ENCODE measurements at places on chromosomes 7 and 10.

DNA sequence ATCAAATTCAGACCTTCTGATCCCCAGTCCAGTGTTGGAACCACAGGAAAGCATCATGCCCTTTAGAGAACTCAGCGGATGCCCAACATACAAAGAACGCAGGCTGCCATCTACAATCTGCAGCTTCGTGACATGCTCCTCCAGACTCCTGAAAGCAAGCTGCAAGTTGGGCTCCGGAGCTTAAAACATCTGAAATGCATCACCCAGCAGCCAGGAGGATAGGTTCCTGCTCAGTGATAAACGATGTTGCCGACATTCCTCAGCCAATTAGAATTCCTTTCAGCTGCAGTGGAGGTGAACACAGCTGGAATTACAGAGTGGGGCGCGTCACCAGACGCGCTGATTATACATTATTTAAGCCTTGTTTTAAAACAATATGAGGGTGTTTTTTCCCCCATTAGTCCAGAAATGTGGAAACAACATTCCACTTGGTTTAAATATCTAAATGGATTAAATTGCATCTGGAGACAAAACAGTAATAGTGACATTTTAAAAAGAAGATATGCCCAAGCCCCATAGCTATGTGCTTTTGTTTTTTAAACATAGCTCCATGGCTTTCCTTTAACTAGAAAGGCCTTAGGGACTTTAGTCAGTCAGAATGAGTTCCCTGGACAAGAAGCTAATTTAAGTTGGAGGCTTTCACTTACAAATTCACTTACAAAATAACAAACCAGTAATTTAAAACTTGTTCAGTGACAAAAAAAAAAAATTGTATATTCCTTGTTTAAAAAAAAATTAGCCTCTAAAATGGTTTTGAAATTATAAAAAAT, 6.3 kb downstream of the SMURF1 start:
- peak; percentile 84 for DNase-seq

DNA sequence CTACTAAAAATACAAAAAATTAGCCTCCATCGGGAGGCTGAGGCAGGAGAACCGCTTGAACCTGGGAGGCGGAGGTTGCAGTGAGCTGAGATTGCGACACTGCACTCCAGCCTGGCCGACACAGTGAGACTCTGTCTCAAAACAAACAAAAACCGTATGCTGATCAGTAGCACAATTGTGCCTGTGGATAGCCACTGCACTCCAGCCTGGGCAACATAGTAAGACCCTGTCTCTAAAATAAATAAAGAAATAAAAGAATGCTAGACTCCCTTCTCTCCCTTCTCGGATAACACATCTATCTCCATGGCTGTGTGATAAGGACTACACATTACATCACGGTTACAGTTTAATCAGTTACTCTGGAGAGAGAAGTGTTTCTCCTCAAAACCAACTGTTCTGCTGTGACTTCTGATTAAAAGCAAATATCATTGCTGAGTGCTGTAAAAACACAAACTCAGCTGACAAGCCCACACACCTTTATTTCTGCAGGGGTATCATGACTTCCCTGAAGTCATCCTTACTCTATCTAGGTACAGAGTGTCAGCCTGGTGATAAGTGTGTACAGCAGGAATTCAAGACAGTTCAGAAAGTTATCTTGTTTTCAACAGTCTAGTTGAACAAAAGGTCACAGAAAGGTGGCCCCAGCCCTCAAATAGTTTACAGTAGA, 5.3 kb upstream of the ARHGAP19 start:
- DNase-seq: peak; percentile 50

DNA sequence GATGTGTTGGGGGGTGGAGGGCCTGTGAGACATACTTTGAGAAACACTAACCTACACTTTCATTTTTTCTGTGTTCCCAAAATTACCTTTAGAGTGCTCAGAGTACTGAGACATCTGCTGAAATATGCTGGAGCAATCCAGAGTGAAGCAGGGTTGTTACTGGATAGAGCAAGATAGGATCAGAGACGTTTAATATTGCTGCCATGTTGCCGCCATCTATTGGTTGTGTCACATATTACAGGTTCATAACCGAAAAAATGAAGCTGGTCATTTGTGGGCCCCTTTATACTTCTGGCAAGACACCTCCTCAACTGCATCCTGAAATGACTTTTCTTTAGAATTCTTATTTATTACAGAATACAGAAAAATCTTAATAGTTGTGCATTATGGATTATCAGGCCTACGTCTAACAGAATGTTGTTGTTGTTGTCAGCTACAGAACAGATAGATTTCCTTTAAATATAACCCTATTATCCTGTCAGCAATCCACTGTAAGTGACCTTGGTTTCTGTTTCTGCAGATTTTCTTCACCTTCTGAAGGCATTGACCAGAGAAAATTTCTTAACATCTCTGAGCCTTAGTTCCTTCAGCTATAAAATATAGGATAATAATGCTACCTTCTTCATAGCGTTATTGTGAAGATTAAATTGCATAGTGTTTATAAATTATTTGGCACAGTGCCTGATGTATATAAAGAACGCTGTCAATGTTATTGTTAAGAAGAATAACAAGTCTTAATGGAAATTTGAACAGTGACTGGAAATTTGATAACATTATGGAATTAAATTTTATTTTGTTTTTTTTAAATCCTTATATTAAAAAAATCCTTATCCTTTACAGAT, 16.2 kb upstream of the DLD start:
- DNase-seq: peak; percentile 68

DNA sequence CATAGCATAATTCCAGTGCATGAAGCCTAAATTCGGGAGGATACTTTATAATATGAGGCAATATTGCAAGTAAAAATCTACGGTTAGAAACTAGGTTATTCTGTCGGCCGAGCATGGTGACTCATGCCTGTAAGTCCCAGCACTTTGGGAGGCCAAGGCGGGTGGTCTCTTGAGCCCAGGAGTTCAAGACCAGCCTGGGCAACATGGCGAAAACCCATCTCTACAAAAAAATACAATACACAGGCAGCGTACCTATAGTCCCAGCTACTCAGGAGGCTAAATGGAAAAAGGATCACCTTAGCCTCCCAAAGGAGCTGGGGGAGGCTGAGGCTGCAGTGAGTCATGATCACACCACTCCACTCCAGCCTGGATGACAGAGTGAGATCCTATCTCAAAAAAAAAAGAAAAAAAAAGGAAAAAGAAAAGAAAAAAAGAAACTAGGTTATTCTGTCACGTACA, 14.2 kb downstream of the SKAP2 start:
- no peak for DNase-seq

GRCh38 chr7:46932676-46933424, 649.1 kb downstream of the TNS3 start:
- no peak for DNase-seq

- peak; percentile 38 for DNase-seq
Observed at GRCh38 chr7:105853931-105854419, 22.4 kb downstream of the ATXN7L1 start.

DNA sequence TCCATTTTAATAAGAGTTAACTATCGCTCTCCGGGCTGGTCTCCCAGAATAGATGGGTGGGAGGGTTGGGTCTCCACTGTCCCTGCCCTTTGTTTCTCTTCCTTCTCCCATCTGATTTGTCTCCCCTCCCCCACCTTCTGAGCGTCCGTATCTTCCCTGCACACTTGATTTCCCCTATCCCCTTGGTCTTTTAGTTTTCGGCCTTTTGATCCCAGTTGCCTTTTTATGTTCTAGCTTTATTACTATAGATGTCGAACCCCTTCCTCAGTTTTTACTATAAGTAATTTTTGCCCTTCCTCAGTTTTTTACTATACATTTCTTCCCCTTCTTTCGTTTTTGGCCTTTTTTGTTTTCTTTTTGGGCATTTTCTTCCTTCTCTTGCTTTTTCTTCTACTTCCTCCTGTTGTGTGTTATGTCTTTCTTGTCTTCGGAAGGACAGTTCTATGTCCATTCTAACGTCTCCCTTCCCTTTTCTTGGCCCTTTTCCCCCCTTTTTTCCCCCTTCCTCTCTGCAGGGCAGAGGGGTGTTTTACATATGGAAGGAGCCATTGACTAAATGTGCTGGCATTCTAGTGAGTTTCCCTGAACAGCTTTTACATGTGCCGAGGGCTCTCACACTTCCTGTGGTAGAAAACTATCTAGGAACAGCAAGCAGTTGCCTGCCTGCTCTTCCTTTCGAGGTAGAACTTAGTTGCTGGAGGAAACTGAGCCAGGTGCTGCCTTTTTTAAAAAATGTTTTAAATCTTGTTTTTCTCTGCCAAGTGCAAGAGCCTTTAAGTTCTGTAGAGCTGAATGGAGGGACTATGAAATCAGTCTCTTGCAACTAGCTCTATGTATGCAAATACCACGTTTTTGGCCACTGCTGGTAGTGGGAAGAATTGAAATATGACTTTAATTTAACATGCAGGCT, 2.8 kb downstream of the TET1 start:
- peak; percentile 49 for DNase-seq

- peak; percentile 85 for DNase-seq
Observed at GRCh38 chr10:24722676-24723385, 856 bp downstream of the ARHGAP21 start.

DNA sequence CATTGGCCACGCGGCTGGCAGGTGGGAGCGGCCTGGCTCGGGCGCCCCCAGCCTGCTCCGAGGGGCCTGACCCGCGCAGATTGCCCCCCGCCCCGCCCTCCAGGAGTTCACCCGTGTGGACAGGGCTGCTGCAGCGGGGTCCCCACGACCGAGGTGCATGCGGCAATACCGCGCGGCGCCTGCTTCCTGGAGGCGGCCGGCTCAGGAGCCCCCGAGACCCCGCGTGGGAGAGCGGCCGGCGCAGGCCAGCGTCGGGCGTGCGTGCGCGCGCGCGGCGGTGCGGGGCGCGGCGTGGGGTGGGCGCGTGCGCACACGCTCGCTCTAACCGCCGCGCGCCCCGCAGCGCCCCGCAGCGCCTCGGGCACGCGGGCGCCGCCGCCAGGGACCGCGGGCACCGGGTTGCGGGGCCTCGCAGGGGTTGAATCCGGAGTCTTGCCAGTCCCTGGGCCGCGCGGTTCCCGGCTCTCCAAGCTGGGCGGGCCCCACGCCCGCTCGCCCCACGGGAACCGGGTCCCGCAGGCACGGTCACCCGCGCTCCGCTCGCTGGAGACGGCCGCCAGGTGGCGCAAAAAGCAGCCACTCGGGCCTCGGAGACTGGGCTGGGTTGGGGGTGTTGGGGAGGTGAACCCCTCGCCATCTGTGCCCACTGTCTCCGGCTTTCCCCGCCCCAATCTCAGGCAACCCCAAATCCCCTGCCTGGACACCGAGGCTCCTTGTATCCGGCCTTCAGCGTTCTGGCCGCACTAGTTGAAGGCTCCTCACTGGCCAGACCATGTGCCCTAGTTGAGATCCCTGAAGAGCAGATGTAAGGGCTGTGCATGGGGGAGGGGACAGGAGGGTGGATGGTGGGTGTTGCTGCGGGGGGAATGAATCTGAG, 1.3 kb upstream of the ACHE start:
- DNase-seq: peak; percentile 27

DNA sequence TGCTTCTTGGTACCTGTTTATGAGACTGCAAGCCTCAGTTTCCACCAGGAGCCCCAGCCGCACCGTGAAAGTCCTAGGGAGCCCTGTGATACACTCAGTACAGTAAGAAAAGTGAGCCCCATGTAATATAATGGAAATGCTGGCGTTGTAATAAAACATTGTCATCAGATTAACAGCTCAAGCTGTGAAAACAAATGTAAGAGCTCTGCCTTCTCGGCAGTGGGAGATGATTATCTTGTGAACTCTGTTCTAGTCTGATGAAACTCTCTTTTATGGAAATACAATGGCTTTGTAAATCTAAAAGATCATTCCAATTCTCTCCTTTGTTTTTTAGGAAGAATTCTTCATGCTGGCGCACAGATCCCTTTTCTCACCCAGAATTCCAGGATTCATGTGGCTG, 299.9 kb downstream of the ABCA13 start:
- DNase-seq: no peak

GRCh38 chr7:77658928-77659327, 37.3 kb upstream of the RSBN1L start:
- no peak for DNase-seq
